Activated CD4-positive, alpha-beta T cell treated with anti-CD3 and anti-CD28 coated beads, Interleukin-2, amount 10 ng/mL, durations not matched to agents 24 days and 14 days (primary cell): ENCODE measurements at places on chromosomes 6 and 20. TPM values are rescaled to one million over a fixed set of nuclear protein-coding genes. Genes with fewer than 3 reads are reported as not detected.
A peak's percentile ranks its signal among the peaks of the same experiment; 100 is the strongest.

GRCh38 chr20:59385480-59385879 lies 85.1 kb downstream of the EDN3 start:
- DNase-seq, result peak; percentile 64

- DNase-seq, result no peak
Measured at GRCh38 chr6:68559070-68559469, 76.0 kb upstream of the ADGRB3 start.

DNA sequence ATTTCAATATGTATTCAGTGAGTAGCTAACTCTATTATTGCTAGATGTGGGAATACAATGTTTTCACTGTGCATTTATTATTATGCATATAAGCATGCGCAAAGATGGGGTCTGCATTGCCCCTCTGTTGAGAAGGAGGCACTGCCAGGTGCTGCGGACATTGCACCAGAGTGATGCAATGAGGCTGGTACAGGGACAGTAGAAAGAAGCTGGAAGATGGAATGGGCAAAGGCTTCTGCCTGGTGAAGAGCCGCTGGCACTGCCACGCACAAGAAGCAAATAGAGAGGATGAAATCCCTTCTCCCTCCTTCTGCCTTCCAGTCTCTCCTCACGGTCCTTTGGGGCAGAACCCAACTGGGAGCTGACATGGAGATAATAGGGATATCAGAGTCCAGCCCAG lies 154.5 kb upstream of the TNFAIP3 start:
- DNase-seq, result peak; percentile 53

GRCh38 chr6:27209659-27210269 lies 37.7 kb upstream of the PRSS16 start:
- no peak for DNase-seq

GRCh38 chr20:58393299-58393698 lies 4.3 kb downstream of the VAPB start:
- no peak for DNase-seq

- DNase-seq, result no peak
Measured at GRCh38 chr20:49880177-49880576, 35.2 kb downstream of the SPATA2 start.

- no peak for DNase-seq
Measured at GRCh38 chr6:41042226-41043055, at the start of gene TSPO2. TSPO2 (plus strand) TSS chr6:41042467; CDS start chr6:41042986, 519 bp downstream.

GRCh38 chr20:63215101-63216040 lies 560 bp downstream of the YTHDF1 start:
- peak; percentile 79 for DNase-seq

GRCh38 chr6:32096394-32097258 lies 12.5 kb downstream of the TNXB start:
- DNase-seq, result no peak

DNA sequence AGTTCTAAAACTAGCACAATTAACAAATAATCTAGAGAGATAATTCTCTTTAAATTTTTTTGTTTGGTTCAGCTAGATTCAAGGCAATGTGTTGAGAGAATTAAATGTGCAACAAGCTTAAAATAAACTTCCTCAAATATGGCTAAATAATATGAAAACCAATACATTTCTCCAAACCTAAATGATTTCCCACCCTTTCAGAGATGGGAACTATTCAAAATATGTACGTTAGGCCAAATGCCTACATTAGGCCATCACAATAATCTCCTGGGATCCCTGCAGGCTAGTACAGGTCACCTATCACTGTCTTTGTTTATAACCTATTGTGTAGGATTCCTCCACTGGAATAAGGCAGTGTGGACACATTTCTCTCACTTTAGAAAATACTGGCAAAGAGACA lies 1.7 kb downstream of the FAXC start:
- DNase-seq, result no peak

DNA sequence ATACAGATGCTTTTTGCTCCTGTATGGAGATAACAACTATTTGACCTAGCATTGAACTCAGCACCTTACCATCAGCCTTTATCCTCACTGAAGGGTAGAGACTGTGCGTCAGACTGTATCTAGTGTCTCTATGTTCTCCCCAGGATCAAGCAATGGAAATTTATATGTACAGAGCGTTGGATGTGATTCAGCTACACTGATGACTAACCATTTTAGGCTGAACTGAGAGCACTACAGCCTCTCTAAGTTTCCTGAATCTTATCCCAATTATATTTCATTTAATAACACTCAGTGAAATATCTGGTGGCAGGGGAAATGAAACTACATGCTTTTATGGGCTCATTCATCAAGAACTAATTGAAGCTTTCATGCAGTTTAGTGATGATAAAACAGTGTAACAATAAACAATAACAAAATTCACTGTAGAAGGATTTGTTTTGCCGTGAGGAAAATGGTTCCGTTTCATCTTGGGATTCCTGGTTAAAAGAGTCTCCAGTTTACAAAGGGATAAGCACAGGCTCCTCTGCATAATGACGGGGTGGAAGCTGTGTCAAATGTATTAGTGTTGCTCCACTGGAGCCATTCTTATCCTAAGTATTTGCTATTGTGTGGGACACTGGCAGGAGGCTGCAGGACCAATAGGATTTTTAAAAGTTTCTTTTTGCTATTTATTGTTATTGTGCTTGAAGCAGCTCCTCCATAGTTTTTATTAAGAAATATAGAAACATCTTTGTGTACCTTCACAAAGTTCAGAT lies 567.6 kb upstream of the MMS22L start:
- DNase-seq, result no peak

DNA sequence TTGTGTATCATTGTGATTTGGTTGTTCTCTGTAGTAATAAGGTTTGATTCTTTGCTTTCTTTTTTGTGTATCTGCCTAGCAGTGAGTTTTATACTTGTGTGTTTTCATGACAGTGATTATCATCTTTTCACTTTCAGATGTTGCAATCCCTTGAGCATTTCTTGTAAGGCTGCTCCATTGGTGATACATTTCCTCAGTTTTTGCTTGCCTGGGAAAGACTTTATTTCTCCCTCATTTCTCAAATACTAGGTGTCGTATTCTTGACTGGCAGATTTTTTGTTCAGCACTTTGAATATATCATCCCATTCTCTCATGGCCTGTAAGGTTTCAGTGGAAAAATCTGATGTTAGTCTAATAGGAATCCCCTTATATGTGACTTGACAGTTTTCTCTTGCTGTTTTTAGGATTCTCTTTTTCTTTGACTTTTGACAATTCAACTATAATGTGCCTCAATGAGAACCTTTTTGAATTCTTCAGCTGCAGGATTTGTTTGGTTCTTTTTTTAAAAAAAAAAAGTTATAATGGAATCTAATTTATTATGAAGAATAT lies 31.1 kb upstream of the NUP153 start:
- no peak for DNase-seq

DNA sequence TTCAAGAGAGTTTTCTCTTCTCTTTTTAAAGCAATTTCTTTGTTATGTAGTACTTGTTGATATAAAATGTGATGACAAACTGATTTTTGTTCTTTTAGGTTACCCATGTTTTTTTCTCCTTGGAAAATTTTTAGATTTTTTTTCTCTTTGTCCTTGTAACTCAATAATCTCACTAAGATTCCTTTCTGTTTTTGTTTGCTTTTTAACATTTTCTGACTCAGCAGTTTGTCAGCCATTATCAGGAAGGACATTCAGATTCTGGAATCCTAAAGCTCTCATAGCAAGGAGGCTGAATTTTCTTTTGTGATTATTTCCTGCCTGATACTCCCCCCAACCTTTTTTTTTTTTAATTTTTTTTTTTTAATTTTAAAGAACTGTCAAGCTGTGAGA lies 75.2 kb upstream of the CITED2 start:
- DNase-seq, result no peak

DNA sequence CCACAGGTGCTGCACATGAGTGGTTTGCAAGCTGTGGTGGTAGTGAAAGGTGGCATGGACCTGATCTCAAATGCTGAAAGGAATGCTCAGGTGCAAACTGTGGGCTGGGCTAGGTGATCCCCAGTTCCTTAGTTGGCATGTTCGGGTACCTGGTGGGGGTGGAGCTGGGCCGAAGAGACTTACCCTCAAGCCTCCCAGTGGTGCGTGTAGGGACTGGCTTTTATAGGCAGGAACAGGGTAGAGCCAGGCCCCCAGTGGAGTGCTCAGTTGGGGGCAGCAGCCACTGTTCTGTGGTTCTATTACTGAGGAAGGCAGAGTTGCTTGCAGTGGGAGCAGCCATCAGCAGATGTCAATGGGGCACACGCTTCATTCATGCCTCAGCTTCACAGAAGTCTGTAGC lies 399.8 kb downstream of the HTR1B start:
- DNase-seq, result no peak

- no peak for DNase-seq
Measured at GRCh38 chr6:127695108-127695507, 118.1 kb downstream of the C6orf58 start.

- no peak for DNase-seq
Measured at GRCh38 chr6:16420337-16420714, 181.9 kb downstream of the GMPR start.

DNA sequence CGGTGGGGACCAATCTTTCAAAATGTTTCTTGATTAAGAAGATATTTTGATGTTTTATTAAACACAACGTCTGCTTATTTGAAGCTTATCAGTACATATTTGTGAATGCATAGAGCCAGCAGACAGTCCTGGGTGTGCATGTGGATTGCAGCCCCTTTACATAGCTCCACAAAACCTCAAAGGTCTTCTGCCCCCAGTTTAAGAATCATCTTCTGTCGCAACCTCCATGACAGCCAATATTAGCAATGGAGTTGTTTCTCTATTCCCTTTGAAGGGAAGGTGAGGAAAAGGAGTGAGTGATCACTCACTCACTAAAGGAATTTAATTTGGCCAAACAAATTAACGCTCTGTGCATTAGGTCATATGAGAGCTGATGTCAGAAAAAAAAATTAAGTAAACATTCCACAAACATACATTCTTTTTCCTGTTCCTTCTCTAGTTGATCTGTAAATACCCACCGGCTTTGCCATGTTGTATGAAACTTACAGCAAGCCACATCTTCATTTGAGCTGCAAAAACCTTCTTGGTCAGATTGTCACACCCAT lies 152.9 kb downstream of the SIM1 start:
- no peak for DNase-seq

Gene TMC2
- not detected in 2 replicates for total RNA-seq

Gene TUBB2B
- total RNA-seq, result 0.12 TPM in 1 of 2 replicates, not detected in the other

Gene SLC52A3
- total RNA-seq, result not detected in 2 replicates

Gene ACTL10
- 3.7 TPM in 2 replicates for total RNA-seq
